Right hindlimb (tissue), 1 donor: ENCODE measurements at places on chromosomes 3 and 15.

DNA sequence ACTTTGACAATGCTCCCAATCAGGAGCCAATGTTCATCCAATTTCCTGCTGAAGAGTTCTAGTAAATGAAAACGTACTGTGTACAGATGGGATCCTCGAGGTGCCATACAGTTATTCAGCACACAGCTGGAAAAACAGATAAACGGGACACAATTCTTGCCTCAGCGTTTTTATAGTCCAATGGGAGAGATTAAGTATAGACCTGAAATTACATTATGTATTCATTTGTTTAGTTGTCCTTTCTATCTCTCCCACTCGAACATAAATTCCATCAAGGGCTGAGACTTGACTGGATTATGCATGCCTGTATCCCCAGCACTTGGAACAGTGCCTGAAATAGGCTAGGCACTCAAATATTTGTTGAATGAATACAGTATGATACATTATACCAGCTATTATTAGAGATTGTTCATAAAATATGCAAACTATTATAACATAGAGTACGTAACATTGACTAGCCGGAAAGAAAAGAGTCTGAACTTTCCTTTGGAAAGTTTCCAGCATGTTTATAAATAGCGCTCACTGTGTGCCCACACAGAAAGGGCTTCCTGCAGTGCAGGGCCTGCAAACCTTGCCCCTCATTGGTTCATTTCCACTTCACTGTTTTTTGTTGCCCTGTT is 27.4 kb upstream of the SNTN start:
- peak; percentile 24 for DNase-seq

GRCh38 chr15:29903028-29903427 is 80.8 kb upstream of the TJP1 start:
- DNase-seq, result no peak

DNA sequence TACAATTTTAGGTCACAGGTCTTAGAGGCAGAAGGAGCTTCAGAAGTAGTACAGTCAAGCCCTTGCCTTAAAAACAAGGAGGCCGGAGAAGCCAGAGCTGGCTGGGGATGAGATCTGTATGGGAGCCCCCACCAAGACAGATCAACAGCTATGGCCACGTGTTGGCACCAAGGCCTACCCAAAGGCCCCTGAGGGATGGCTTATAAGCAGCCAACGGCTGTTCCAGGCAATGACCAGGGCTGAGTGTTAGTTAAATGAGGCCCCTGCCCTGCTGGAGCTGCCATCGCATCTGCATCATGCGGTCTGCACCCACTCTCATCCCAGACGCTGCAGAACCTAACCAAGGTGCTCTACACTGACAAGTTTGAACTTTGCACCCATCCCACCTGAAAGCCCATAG is 43.3 kb downstream of the CCDC12 start:
- DNase-seq, result no peak

DNA sequence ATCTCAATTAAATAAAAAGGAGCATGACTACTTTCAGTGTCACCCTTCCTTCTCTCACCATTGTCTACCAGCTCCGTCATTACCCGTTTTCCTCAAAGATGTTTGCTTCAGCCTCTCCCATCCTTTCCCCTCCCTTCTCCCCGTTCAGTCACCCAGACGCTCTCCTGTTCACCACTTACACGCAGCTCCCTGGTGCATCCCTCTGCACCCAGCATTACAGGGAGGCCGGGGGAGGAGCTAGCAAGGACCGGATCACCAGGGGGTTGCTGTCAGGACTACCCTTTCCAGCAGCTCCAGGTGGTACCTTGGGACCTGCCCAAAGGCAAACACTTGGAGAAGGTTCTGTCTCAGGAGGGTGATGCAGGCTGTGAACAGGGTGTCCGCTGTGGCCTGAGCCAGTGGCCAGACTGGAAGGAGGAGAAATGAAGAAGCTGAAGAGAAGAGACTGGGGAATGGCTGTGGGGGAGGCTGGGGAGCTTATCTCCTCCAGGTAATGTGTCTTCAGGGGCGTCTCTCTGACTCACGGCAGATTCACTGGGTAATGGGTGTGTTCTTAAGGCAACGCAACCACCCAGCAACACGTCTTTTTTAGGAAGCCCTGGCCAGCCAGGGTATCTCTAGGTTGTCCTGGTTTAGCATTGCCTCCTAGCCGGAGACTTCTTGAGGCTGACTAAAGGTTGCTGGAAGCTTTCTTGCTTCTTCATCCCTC is 21.8 kb upstream of the BDH1 start:
- DNase-seq, result no peak

GRCh38 chr15:35741881-35742280 is 195.9 kb upstream of the DPH6 start:
- DNase-seq, result no peak

- no peak for DNase-seq
Measured at GRCh38 chr3:82087958-82088357, 326.5 kb upstream of the GBE1 start.

- no peak for DNase-seq
Measured at GRCh38 chr15:25416693-25417092, 22.1 kb downstream of the UBE3A start.

DNA sequence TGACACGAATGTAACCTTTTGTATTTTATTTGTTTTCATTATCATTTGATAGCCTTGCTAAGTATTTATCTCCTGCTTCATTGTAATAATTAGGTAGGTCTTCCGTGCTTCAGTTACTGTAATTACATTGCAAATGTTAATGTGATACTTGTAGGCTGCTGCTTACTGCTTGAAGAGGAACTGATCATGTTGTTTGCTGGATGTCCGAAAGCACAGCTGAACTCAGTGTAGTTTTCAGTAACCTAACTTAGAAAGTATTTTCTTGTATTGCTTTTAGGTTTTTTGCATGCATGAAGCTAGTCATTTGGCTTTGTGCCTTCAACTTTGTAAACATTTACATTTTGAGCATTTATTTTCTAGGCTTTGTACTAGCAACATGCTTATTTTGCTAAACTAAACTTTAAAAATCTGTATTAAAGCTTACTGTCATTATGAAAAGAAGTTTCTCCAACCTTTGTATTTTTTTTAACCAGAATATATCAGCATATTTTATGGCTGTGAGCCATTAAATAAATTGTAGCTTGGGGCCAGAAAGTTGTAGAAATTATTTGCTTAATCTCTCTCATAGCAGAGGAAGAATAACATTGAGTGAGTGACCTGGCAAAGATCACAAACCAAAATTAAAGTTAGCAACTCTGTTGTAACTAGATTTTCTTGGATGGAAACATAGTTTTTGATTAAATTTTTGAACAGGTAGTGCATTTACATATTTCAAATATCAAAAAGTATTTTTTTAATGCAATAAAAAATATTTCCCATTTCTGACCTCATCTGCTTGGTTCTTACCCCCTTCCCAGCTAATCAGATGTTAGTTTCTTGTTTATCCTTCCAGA is 30.7 kb downstream of the SACM1L start:
- no peak for DNase-seq

DNA sequence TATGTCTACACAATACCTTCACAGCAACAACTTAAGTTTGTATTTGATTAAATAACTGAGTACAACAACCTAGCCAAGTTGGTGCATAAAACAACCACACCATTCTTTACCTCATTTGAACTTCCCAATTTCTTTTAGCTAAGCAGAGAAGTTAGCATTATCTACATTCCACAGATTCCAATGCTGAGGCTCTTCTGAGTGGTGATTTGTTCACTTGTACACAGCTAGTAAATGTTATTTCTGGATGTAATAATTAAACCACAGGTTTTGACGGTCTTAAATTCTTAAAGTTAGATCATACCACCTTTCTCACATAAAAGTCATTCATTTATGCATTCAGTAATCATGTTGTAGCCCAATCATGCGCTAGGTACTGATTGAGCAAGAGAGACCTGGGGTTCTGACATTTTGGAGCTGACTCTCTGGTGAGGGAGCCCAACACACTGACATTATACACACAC is 102.5 kb downstream of the SST start:
- no peak for DNase-seq

- no peak for DNase-seq
Measured at GRCh38 chr3:32460031-32460749, 42.5 kb downstream of the CMTM6 start.

- no peak for DNase-seq
Measured at GRCh38 chr3:23198801-23199200, 4.3 kb upstream of the UBE2E2 start.

- no peak for DNase-seq
Measured at GRCh38 chr3:146044046-146044445, 116.9 kb downstream of the PLOD2 start.

DNA sequence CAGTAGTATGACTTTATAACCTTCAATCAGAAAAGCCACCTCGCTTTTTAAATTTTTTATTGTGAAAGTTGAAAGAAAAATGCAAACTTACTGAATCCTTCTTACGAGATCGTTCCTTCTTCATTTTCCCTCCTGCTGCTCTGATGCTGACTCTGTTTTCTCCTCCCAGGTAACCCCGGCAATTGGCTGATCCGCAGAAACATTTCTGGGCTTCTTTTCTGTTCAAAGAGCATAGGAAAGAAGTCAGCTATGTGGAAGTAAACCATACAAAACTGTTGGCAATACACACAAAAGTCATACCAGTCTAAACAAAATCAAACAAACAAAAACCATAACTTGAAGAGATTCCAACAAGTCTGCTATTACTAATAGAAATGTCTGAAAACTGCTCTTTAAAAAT is 66.0 kb downstream of the SETD2 start:
- DNase-seq, result no peak

DNA sequence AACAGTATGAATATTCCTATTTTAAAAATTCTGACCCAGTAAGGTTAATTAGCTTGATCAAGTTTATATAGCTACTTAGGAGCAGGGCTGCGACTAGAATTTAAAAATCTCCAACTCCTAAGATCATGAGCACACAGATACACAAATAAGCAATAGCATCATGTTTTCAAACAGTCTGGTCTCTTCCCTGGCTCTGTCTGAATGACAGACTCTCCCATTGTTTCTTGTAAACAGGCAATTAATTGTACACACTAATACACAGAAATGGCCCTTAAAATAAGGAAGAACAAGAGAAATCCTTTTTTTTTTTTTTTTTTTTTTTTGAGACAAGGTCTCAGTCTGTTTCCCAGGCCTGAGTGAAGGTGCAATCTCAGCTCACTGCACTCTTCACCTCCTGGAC is 1064.4 kb upstream of the CFAP20DC start:
- DNase-seq, result no peak

DNA sequence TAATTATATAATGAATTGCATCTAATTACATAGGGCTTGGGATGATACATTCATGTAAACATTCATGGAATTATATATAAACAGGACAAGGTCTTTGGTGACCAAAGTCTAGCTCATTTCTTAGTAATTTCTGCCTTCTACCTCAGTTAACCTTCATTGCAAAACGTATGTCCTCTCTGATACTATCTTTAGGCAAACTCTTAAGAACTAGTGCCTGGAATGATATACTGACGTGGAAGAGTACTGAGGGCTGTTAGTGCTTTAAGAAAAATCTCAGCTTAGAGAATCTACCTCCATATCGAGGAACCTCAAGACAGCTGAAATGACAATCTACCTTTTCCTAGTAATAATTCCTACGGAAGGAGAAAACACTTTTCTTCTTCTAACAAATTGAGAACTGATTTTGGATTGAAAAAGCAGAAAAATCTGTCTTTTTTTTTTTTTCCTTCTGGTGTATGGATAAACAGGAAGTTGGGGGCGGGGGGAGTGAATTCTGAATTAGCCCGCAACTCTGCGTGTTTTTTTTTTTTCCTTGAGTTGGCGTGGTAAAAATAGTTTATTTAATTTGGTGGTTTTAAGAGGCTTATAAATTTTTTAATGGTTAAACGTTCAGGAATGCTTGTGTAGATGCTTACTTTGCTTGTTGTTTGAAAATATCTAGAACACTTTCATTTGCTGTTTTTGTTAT is 43.2 kb downstream of the RARB start:
- DNase-seq, result no peak

DNA sequence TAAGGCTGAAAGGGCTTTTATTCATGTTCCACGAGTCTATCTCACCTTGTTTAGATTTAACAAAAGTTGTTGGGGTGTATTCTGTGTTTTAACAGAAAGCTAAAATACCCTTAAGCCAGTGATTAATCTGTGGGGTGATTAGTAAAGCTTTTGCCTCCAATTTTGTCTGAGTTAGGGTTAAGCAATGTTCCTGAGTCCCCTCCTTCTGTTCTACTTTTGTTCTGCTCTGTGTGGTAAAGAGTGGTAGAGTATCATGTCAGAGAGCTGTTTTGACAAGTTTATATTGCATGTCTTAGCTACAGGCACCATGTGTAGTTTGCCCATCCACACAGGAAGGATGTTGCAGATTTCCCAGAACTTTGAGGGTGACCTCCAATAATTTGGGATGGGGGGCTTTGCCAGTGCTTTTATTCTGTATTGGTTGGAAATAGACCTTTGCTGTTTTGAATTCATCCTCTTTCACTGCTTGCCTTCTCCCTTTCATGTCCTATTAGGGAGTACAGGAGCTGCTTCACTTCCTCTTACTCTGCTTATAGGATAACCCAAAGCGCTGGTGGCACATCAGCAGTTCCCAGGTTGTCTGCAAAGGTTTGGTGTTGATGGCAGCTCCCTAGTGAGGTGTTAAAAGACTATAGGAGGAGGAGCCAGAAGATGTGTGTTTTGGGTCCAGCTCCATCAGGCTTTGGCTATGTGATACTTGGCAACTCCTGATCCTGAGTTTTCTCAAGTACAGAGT is 7.4 kb downstream of the PDE8A start:
- no peak for DNase-seq

- DNase-seq, result no peak
Measured at GRCh38 chr3:45528429-45528828, 66.1 kb upstream of the LIMD1 start.

DNA sequence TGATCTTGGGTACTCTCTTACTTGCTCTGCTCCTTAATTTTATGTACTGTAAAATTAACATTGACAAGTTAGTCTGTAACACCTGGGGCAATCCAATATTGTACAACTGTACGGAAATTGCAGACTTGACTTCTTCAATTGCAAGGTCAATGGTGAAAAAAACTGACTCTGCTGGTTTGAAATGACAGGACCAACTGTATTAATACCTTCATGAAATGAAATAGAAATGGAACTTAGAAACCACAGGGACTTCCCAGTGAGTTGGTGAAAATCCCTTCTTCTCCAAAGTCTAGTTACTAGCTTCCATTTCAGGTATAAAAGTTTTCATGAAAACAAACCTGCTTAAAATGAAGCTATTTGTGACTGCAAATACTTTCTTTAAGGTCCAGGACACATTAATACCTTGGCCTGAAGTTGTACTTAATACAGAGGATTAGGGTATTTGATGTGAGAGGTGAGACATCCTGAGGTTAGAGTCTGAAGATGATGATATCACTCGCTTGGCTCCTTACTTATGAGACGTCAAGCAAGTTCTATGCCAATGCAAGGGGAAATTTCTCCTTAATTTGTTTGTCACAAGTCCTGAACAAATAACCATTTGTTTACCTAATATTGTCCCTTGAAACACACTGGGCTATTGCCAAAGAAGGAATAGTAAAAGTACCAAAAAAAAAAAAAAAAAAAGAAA is 226.2 kb upstream of the TP63 start:
- DNase-seq, result no peak

DNA sequence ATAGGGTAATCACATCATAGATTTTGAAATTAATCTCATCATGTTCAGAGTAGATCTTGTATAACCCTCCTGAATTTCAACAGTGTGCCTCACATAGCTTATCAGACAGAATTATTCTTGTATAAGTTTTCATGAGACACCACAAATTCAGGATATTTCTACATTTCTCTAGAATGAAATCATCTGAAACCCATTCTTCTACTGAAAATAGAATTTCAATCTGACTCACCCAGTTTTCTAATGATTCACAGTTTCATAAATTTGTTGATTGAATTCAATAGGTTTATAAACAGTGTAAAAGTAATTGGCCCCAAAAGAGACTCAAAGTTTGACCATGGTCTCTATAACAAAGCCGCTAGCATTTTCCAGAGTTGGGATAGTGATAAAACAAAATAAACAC is 1082.6 kb upstream of the EPHA6 start:
- DNase-seq, result no peak
